ENCODE measurements at places on chromosomes 13 and 19. TPM values are rescaled to one million over a fixed set of nuclear protein-coding genes. Genes with fewer than 3 reads are reported as not detected.

Gene TEX29
- total RNA-seq, result not detected

DNA sequence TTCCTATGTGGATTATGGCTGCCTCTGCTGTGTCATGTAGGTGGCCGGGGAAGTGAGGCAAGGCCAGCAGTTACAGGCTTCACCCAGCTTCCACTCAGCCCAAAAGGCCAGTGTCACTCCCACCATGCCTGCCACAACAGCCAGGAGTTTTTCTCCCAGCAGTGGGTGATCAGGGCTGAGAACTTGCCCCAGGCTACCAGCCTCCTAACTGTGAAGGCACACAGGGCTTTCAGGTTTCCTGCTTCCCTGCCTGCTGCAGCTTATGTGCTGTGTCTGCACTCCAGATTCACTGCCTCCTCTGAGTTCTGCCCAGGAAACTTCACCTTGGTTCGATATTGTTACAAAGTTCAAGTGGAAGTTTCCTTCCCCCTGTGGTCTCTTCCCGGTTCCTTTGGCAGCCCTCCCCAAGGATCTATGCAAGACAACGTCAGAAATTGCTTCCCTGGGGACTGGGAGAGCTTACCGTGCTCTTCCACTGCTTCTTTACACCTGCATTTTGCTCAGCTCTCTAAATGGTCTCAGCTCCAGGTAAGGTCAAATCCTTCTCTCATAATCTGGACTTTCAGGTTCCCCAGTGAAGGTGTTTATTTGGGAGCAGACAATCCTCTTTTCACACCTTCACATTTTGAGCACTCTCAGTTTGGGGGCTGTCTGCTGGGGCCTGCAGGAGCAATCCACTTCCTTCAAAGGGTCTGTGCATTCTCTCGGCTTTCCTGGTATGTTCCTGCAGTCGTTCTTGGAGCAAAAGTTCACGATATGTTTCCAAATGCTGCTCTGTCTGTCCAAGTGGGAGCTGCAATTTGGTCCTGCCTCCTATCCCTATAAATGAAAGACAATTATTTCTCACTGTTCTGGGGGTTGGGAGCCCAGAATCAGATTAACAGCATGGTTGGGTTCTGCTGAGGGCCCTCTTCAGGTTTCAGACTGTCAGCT, 1730.1 kb upstream of the PRR20A start:
- DNase-seq, result no peak

Gene IGSF23
- not detected for total RNA-seq

Gene URAD
- total RNA-seq, result not detected

Gene CDX2
- total RNA-seq, result not detected

DNA sequence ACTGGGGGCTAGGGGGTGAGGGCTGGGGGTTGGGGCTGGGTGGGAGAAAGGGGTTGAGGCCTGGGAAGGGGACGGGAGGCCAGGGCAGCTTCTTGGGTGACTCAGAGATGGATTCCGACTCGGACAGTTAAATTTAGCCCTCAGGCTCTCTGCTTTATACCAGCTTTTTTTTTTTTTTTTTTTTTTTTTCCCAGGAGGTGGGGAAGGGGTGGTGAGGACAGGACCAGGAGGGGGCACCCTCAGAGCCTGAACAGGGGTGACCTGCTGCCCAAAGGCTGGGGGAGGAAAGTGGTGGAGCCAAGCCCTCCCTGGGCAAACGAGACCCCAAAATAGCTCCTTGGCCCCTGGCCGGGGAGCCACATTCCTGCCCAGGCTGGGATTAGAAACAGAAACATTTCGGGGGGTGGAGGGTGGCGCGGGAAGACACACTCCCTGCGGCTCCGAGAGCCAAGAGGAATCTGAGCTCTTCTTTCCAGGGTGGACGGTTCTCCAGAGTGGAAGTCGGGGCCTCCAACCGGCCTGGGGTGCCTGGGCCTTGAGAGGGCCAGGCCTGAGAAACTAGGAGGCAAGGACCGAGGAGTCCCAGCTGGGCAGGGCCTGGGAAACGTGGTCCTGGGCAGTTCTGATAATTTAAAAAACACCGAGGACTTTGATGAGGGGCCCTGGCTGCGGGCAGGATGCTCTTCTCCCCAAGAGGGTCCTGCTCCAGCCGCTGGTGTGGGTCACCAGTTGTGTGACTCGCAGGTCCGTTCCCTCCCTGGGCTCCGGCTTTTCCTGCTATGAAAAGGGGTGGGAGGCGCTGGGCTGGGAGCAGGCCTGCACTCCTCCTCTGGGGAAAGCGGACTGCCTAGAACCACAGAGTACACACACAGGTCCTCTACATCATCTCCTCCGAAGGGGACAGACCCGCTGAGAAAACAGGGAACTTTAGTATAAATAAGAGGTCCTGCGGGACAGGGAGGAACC, 813 bp upstream of the DMPK start:
- peak; percentile 85 for DNase-seq
